ENCODE measurements at places on chromosomes 6 and 20. TPM values are rescaled to one million over a fixed set of nuclear protein-coding genes. Genes with fewer than 3 reads are reported as not detected.

GRCh38 chr6:14386263-14386662, 268.7 kb downstream of the CD83 start:
- H3K27ac ChIP-seq, result no peak overlapping the region
- H3K27me3 ChIP-seq, result no peaks in the 10 kb centered on the region
- no peaks in the 10 kb centered on the region for H3K36me3 ChIP-seq

GRCh38 chr20:47546184-47547033, 44.7 kb downstream of the NCOA3 start:
- peaks cover 44% of the 10 kb centered on the region for H3K4me1 ChIP-seq
- no peak overlapping the region for H3K4me3 ChIP-seq
- DNase-seq, result no peak
- H3K27me3 ChIP-seq, result no peaks in the 10 kb centered on the region
- no peak overlapping the region for H3K27ac ChIP-seq

- no peaks in the 10 kb centered on the region for H3K36me3 ChIP-seq
- H3K27ac ChIP-seq, result no peak overlapping the region
- DNase-seq, result no peak
- H3K4me3 ChIP-seq, result no peak overlapping the region
These were observed 400.6 kb downstream of the HDGFL1 start for GRCh38 chr6:22970004-22970403.

DNA sequence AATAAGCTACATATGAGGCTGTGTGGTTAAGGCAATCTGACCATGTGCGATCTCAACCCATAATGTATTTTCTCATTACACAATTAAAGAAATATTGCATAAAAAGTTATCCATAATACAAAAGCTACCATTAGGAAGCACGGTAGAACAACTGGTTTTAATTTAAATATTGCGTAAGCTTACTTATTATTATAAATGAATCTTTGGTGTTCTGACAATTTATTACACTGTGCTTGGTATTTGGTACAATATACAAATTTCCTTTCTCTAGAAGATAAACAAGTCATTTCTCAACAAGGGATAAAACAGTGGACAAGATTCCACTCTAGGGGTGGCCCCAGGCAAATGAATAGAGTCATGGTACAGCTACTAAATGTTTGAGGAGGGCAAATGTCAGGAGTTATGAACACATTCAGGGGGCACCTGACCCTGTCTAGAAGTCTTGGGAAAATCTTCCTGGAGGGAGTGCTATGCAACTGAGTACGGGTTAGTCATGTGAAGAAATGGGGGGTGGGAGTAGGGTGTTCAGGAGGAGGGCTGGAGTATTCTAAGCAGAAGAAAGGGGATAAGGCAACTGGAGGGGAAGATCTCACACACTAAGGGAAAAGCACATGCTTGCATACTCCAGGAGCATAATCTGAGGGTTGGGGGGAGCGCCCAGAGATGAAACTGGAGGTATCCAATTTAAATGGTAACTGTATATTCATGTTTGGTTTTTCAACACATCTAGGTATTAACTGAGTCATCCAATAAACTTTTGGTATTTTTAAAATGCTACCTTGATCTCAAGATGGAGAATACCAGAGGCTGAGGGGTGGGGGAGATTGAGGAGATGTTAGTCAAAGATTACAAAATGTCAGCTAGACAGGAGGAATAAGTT, 296.9 kb upstream of the SGK1 start:
- no peak overlapping the region for H3K27ac ChIP-seq
- H3K27me3 ChIP-seq, result peaks cover 6% of the 10 kb centered on the region
- no peak overlapping the region for H3K4me3 ChIP-seq
- no peak for DNase-seq
- peaks cover 8% of the 10 kb centered on the region for H3K4me1 ChIP-seq

GRCh38 chr6:4157506-4157905, 22.1 kb upstream of the ECI2 start:
- H3K4me3 ChIP-seq, result no peak overlapping the region
- peaks cover under 1% of the 10 kb centered on the region for H3K27me3 ChIP-seq
- no peak for DNase-seq
- no peak overlapping the region for H3K27ac ChIP-seq
- peaks cover 8% of the 10 kb centered on the region for H3K4me1 ChIP-seq

GRCh38 chr6:156562019-156562418, 215.2 kb upstream of the ARID1B start:
- peaks cover 4% of the 10 kb centered on the region for H3K27me3 ChIP-seq
- no peak overlapping the region for H3K4me3 ChIP-seq
- H3K36me3 ChIP-seq, result no peaks in the 10 kb centered on the region
- no peak for DNase-seq
- peaks cover 3% of the 10 kb centered on the region for H3K4me1 ChIP-seq

- no peak overlapping the region for H3K27ac ChIP-seq
- H3K36me3 ChIP-seq, result no peaks in the 10 kb centered on the region
- no peak for DNase-seq
- no peak overlapping the region for H3K4me3 ChIP-seq
- H3K4me1 ChIP-seq, result peaks cover 35% of the 10 kb centered on the region
These were observed 89.2 kb upstream of the BACH2 start for GRCh38 chr6:90385759-90386313.

- no peaks in the 10 kb centered on the region for H3K36me3 ChIP-seq
- DNase-seq, result no peak
- peaks cover 6% of the 10 kb centered on the region for H3K4me1 ChIP-seq
- H3K4me3 ChIP-seq, result no peak overlapping the region
- H3K27ac ChIP-seq, result no peak overlapping the region
- peaks cover 22% of the 10 kb centered on the region for H3K27me3 ChIP-seq
These were observed 59.1 kb downstream of the CEP43 start for GRCh38 chr6:167058261-167058660.

DNA sequence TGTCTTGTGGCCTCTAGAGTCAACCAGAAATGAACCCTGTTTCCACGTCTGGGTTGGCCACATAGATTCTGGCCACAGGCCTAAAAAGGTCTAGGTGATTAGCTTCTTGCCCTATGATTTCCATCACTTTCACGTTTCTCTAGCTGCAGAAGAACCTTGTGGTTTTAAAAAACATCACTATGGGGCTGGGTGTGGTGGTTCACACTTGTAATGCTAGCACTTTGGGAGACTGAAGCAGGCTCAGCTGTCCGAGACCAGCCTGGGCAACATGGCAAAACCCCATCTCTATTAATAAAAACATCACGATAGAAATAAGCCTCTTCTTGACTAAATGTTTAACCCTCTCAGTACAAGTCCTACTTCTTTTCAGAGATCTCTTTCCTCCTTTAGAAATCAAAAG, 27.6 kb downstream of the POLR1C start:
- peaks cover 72% of the 10 kb centered on the region for H3K36me3 ChIP-seq
- H3K27me3 ChIP-seq, result no peaks in the 10 kb centered on the region
- H3K4me1 ChIP-seq, result peaks cover 3% of the 10 kb centered on the region
- H3K27ac ChIP-seq, result no peak overlapping the region

GRCh38 chr6:75283907-75284631, 523 bp downstream of the TMEM30A start:
- H3K27me3 ChIP-seq, result no peaks in the 10 kb centered on the region
- H3K4me3 ChIP-seq, result no peak overlapping the region
- H3K27ac ChIP-seq, result no peak overlapping the region
- DNase-seq, result peak; percentile 19
- H3K36me3 ChIP-seq, result peaks cover 14% of the 10 kb centered on the region
- H3K4me1 ChIP-seq, result peaks cover 50% of the 10 kb centered on the region

GRCh38 chr6:35590622-35591066, 77.9 kb upstream of the TULP1 start:
- no peaks in the 10 kb centered on the region for H3K27me3 ChIP-seq
- peak overlapping the region; percentile 16 for H3K27ac ChIP-seq
- no peak overlapping the region for H3K4me3 ChIP-seq
- peaks cover 50% of the 10 kb centered on the region for H3K36me3 ChIP-seq
- H3K4me1 ChIP-seq, result peaks cover 28% of the 10 kb centered on the region
- DNase-seq, result no peak

DNA sequence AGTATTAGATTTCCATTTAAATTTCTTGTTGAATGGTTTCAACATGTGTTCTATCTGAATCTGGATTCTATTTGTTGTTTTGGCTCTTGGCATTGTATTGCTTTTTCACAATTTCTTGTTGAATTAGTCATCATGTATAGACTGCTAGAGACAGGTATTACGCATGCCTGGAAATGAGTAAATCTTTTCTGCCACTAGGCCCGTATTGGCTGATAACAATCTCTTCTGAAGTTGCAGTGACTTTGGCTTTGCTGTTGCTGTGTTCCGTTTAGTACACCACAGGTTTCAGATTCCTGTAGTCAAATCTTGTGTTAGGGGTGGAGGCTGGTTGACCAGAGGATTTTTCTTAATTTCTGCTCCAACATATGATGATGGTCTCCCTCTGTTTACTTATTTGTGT, 1339.4 kb downstream of the GRIK2 start:
- no peaks in the 10 kb centered on the region for H3K4me1 ChIP-seq
- H3K27ac ChIP-seq, result no peak overlapping the region
- no peaks in the 10 kb centered on the region for H3K36me3 ChIP-seq
- DNase-seq, result no peak

- no peak overlapping the region for H3K27ac ChIP-seq
- no peaks in the 10 kb centered on the region for H3K4me1 ChIP-seq
- no peaks in the 10 kb centered on the region for H3K36me3 ChIP-seq
These were observed 458.6 kb downstream of the MAFB start for GRCh38 chr20:40230486-40230885.

- no peaks in the 10 kb centered on the region for H3K36me3 ChIP-seq
- no peaks in the 10 kb centered on the region for H3K4me1 ChIP-seq
- DNase-seq, result no peak
- no peak overlapping the region for H3K27ac ChIP-seq
- no peaks in the 10 kb centered on the region for H3K27me3 ChIP-seq
- H3K4me3 ChIP-seq, result no peak overlapping the region
These were observed 21.7 kb downstream of the TGM6 start for GRCh38 chr20:2402271-2402980.

GRCh38 chr20:25041813-25042530, 16.0 kb downstream of the ACSS1 start:
- no peaks in the 10 kb centered on the region for H3K27me3 ChIP-seq
- H3K27ac ChIP-seq, result no peak overlapping the region
- DNase-seq, result no peak
- H3K4me3 ChIP-seq, result no peak overlapping the region
- peaks cover 37% of the 10 kb centered on the region for H3K4me1 ChIP-seq

GRCh38 chr6:157761331-157761921, 61.6 kb upstream of the SNX9 start:
- peak overlapping the region; percentile 12 for H3K4me3 ChIP-seq
- peaks cover 83% of the 10 kb centered on the region for H3K4me1 ChIP-seq
- no peaks in the 10 kb centered on the region for H3K36me3 ChIP-seq
- H3K27ac ChIP-seq, result peak overlapping the region; percentile 71
- peaks cover 36% of the 10 kb centered on the region for H3K27me3 ChIP-seq
- peak; percentile 67 for DNase-seq

DNA sequence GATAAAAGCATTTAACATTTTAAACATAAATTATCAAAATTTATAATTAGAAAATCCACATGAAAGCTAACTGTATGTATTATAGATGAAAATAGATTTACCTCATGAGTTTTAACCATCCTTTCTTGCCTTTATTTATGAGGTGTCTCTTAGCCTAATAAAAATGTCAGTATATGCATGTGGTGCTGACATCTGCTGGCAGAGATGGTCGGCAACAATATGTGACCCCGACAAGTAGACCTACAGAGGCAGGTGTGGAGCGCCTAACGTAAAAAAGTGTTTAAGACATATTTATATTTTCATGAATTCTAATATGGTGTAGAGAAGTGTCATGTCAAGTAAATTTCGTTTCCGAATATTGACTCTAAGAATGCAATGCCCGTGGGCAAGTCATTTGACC, 149.0 kb upstream of the FUT9 start:
- H3K27me3 ChIP-seq, result no peaks in the 10 kb centered on the region
- no peak overlapping the region for H3K4me3 ChIP-seq
- DNase-seq, result no peak
- H3K27ac ChIP-seq, result no peak overlapping the region

DNA sequence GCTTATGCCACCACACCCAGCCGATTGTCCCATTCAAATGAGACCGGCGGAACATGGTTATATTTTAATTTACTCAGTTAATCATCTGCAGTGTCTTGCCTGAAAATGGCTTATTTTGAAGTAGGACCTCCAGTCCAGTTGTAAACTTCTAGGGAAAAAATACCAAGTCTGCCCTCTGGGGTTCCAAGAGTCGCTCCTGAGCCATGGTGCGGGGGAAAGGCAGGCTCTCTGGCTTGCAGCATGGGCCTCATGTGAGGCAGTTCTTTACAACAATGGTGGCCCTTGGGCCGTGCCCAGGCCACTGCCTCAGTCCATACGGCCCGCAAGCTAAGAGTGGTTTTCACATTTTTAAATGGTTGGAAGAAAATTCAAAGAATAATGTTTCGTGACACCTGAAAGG, 62.7 kb upstream of the XRN2 start:
- H3K27me3 ChIP-seq, result no peaks in the 10 kb centered on the region
- no peaks in the 10 kb centered on the region for H3K36me3 ChIP-seq
- H3K4me3 ChIP-seq, result no peak overlapping the region
- DNase-seq, result no peak

- no peaks in the 10 kb centered on the region for H3K27me3 ChIP-seq
- no peak for DNase-seq
- no peak overlapping the region for H3K4me3 ChIP-seq
- no peaks in the 10 kb centered on the region for H3K4me1 ChIP-seq
- no peak overlapping the region for H3K27ac ChIP-seq
These were observed 347.6 kb upstream of the MMS22L start for GRCh38 chr6:97630604-97631003.

Gene CAGE1
- not detected for total RNA-seq

Gene CMTR1
- total RNA-seq, result 99.7 TPM

Gene HSPA12B
- not detected for total RNA-seq

Gene NNAT
- not detected for total RNA-seq

Gene PRR18
- not detected for total RNA-seq

Gene SLC22A1
- total RNA-seq, result 1.3 TPM

Gene MAFB
- total RNA-seq, result 0.33 TPM

Gene RGS17
- total RNA-seq, result not detected

Gene MDC1
- 54.6 TPM for total RNA-seq

Gene PPIL6
- not detected for total RNA-seq

Gene SLCO4A1
- total RNA-seq, result 51.7 TPM

Measured in activated CD4-positive, alpha-beta memory T cell treated with anti-CD3 and anti-CD28 coated beads, Interleukin-2, amount 10 ng/mL, durations not matched to agents 7 days and 5 days (primary cell).